Effector memory CD4-positive, alpha-beta T cell (primary cell): ENCODE measurements at places on chromosomes 2 and 18.

DNA sequence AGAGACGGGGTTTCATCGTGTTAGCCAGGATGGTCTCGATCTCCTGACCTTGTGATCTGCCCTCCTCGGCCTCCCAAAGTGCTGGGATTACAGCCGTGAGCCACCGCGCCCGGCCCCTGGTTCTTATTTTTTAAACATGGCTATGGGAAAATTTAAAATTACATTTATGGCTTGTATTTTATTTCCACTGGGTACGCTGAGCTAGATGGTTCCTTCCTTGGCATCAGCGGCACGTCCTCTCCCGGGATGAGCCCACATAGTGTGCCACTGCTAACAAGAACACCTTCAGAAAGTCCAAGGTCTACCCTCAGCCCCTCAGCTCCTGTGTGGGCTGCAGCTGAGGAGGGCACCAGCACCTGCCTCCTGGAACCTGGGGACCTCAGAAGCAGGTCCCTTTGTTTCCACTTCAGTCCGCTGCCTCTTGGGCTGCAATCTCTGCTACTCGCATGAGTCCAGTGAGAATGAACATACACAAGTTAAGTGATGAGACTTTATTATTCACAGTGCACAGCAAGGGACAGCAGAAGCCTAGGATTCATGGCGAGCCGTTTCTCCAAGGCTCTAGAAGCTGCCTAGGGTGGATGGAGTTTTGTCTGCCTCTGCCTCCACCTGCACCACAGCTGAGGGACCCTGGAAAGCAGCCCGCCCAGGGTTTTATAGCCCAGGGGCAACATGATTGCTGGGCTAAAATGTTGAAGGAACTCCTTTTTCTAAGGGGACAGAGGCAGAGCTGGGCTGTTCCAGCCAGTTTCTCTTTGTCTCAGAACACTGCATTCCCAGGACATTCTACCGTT is 107.5 kb upstream of the TEX51 start:
- DNase-seq, result no peak
- H3K36me3 ChIP-seq, result no peaks in the 10 kb centered on the region
- H3K27me3 ChIP-seq, result peaks cover 4% of the 10 kb centered on the region
- no peak overlapping the region for H3K4me3 ChIP-seq

DNA sequence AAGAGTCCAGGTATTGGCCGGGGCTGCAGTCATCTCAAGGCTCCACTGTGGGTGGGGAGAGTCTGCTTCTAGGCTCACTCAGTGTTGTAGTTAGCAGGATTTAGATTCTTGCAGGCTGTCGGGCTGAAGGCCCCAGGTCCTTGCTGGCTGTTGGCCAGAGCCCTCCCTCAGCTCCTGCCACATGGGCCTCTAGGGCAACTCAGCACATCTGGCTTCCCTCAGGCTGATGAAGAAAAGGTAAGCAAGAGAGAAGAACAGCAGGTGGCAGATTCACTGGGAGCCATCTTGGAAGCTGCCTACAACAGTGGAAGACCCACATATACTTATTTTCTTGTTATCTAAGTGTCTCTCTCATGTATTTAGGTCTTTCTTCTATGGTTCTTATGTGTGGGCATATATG is 4.3 kb downstream of the MRPS9 start:
- no peaks in the 10 kb centered on the region for H3K36me3 ChIP-seq
- no peak overlapping the region for H3K27ac ChIP-seq
- H3K4me1 ChIP-seq, result peaks cover 5% of the 10 kb centered on the region

GRCh38 chr18:6413579-6414117 is 1.1 kb downstream of the L3MBTL4 start:
- no peaks in the 10 kb centered on the region for H3K27me3 ChIP-seq
- H3K4me1 ChIP-seq, result no peaks in the 10 kb centered on the region
- H3K36me3 ChIP-seq, result no peaks in the 10 kb centered on the region
- DNase-seq, result no peak
- H3K27ac ChIP-seq, result no peak overlapping the region

- no peak for DNase-seq
- no peaks in the 10 kb centered on the region for H3K27me3 ChIP-seq
- H3K36me3 ChIP-seq, result no peaks in the 10 kb centered on the region
- H3K27ac ChIP-seq, result no peak overlapping the region
- no peak overlapping the region for H3K4me3 ChIP-seq
- no peaks in the 10 kb centered on the region for H3K4me1 ChIP-seq
These were observed 50.2 kb upstream of the CABLES1 start for GRCh38 chr18:23085066-23085465.

- H3K4me1 ChIP-seq, result no peaks in the 10 kb centered on the region
- DNase-seq, result no peak
- no peaks in the 10 kb centered on the region for H3K36me3 ChIP-seq
- H3K27me3 ChIP-seq, result no peaks in the 10 kb centered on the region
These were observed 67.9 kb upstream of the GLS start for GRCh38 chr2:190812506-190813294.
